ENCODE measurements at places on chromosomes 6 and 20.

GRCh38 chr6:39300739-39301138, 13.5 kb downstream of the KCNK17 start:
- DNase-seq = no peak

- no peak for DNase-seq
Observed at GRCh38 chr6:41284726-41285125, 1.8 kb downstream of the TREM1 start.

DNA sequence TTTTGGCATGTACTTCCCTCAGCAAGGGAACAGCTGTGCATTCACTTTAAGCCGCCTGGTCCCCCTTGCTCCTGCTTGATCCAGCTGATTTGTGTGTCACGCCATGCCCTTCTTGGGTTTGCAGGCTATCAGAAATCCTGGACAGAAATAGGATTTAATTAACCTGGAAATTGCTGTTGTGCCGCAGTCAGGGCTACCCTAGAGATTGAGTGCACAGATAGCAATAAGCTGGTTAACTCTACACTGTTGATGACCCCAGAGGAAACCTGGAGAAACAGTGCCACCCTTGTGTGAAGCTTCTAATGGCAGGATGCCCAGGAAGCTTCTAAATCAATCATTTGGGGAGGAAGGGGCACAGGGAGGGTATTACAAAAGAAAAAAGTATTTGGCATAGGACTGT, 199.0 kb downstream of the JARID2 start:
- DNase-seq = no peak

- no peak for DNase-seq
Observed at GRCh38 chr6:28315628-28316027, 20.3 kb downstream of the ZSCAN31 start.

GRCh38 chr20:32751702-32752457, 8.6 kb upstream of the COMMD7 start:
- DNase-seq = no peak

Data from stimulated activated CD8-positive, alpha-beta memory T cell treated with anti-CD3 and anti-CD28 coated beads, Interleukin-4, amount 100 ng/mL, for 1 hour (primary cell).